Foreskin keratinocyte (primary cell): ENCODE measurements at places on chromosomes 11 and 22. TPM values are rescaled to one million over a fixed set of nuclear protein-coding genes. Genes with fewer than 3 reads are reported as not detected.

Gene ART1
- total RNA-seq: not detected in 2 replicates

Gene C1QTNF6
- 11.3 and 12.6 TPM in 2 replicates for total RNA-seq

Gene APOBEC3A
- total RNA-seq: not detected in 2 replicates

Gene EXPH5
- total RNA-seq: 13.2 and 15.0 TPM in 2 replicates
